Right ventricle myocardium superior (tissue), 1 donor: ENCODE measurements at places on chromosomes 1 and 21.
A peak's percentile ranks its signal among the peaks of the same experiment; 100 is the strongest.

DNA sequence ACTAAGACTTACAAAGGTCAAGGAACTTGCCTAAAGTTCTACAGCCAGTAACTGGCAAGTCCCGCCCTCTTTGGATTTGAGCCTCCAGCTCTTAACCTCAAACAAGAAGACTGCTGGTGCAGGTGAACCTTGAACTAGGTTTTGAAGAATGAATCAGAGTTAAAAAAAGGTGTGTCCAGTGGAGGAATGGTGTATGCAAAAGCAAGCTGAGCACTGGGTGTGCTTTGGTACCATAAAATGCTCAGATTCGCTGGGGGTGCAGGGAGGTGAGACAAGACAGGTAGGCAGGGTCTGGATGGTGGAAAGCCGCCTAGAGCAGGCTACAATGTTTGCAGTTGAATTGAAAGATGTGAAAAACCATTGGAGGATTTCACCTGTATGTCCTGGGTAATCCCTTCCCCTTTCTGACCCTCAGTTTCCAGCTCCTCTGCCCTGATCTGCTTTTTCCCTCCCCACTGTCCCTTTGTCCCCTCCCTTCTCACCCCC is 39.8 kb downstream of the FOXD2 start:
- no peak for DNase-seq

- DNase-seq = no peak
Measured at GRCh38 chr1:219119839-219120238, 53.8 kb upstream of the LYPLAL1 start.

GRCh38 chr1:197096137-197096536 is 29.1 kb upstream of the F13B start:
- DNase-seq = no peak

DNA sequence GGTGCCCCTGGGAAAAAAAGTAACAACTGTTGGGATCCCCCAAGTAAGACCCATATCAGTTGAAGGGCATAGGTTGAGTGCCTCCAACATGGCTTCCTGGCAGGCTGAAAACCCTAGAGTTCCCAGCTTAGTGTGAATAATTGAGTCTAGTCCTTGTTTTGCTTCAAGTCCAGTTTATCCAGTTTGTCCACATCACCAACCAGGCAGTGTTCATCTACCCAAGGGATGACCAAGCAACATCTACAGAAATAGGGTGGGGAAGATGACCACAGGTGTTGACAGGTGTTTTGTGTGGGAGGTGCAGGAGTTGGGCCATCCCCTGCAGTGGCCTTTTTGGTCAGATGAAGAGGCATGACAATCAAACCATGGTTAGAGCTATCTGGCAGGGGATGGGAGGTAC is 54.3 kb upstream of the ERO1B start:
- no peak for DNase-seq

DNA sequence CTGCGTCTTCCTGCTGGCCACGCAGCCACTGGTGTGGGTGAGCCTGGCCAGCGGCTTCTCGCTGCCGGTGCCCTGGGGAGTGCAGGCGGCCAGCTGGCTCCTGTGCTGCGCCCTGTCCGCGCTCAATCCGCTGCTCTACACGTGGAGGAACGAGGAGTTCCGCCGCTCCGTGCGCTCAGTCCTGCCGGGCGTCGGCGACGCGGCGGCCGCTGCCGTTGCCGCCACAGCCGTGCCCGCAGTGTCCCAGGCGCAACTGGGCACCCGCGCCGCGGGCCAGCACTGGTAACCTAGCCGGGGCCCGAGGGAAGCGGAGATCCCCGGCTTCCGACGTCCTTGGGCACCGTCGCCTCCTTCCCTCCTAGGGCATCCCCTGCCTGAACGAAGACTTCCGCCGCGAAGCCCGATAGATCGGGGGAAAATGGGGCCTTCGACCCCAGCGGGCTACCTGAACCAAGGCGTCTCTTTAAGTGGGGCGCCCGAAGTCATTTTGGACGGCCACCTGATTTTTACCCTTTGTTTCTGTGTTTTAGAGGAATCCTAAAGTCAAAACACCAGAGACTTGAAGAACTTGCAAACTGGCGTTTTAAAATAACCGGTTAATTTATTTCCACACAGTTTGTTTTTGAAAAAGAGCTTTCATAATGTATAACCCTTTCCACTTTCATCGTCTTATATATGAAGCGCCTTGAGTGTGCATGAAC is 2.0 kb downstream of the GPR88 start:
- DNase-seq = peak; percentile 69

DNA sequence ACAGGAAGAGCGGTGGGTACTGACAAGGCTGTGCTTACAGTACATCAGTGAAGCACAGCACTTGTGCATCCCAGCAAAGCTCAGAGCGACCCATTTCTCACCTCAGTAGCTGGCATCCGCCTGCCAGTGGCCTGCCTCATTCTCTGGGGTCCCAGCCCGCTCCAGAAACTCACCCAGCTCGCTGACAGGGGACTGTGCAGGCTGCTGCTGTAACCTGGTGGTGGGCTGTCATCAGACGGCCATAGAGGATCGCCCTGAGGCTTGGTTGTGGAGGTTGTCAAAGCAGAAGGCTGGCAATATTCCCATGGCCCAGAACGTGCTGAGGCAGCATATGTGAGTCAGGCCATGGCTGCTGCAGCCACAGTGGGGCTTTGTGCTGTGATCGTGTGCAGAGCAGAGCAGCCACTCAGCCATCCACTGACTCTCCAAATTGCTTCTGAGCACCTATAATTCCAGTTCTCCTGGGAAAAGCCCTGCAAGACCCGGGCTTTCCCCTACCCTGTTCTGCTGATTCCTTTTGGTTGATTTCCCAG is 13.6 kb upstream of the GPR137B start:
- DNase-seq = no peak
